ENCODE measurements at places on chromosomes 16 and 17.

DNA sequence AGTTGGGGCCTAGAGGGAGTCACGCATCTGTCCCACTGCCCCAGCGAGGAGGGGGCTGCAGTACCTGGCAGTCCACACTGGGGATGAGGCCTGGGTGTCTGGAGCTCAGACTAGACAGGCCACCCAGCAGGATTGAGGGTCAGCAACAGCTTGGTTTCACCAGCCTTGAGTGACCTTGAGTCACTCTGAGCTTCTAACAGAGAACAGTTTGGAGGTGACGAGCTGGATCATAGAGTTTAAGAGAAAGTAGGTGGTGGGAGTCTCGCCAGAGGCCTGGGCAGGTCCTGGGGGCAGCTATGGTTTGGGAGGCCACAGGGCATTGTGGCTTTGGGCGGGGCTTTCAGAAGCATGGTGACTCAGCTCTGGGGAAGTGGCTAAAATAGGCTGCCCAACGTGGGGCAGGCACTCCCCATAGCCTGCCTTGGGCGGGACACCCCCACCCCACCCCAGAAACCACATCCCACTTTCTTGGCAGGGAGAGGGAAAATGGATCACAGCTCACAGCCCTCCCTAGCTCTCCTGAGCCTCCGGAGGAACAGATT is 20.5 kb downstream of the CDC42EP4 start:
- no peak for DNase-seq

GRCh38 chr17:77746896-77747554 is 211.5 kb upstream of the TNRC6C start:
- DNase-seq: no peak

GRCh38 chr16:13120557-13120956 is 219.2 kb downstream of the SHISA9 start:
- no peak for DNase-seq

GRCh38 chr16:9612267-9612666 is 520.8 kb downstream of the HAPSTR1 start:
- no peak for DNase-seq

GRCh38 chr16:27441998-27442397 is 40.0 kb downstream of the IL21R start:
- DNase-seq: no peak

DNA sequence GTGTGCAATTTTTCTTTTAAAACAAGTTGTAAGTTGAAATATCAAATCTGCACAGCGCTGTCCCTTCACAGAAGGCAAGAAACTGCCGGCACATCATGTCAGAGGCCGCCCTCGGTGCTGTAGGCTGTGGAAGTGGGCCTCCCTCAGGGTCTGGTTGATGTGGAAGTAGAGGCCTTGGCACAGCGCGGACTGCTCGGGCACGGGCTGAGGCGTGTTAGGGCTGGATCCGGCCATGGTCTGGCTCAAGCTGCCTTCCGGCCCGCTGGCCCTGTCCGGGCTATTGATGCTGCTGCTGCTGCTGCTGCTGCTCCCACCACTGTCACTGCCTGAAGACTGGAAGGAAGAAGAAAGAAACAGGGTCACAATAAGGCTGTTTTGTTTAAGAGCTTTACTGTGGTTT is 16.6 kb downstream of the COG1 start:
- DNase-seq: no peak

DNA sequence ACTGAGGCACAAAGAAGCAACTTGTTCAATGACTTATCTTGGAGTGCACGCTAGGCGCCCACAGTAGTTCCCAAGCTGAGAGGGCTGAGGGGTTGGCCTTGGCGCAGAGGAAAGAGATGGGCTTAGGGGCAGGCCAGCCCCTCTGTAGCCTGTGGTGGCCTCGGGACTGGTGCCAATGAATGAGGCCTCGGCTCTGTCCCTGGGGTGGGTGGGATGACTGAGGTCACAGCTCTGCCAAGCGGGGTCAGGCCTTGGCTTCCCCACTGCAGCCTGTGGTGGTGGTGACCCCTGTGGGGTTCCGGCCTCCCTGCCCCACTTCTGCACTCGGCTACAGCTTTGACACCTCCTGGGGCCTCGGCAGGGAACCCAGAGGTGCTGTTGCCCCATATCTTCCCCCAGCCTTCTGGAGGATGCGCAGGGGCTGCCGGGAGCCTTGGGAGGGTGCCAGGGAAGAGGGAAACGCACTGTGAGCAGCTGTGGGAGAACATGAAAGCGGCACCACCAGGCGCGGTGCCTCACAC is 46.0 kb downstream of the BEAN1 start:
- DNase-seq: no peak

DNA sequence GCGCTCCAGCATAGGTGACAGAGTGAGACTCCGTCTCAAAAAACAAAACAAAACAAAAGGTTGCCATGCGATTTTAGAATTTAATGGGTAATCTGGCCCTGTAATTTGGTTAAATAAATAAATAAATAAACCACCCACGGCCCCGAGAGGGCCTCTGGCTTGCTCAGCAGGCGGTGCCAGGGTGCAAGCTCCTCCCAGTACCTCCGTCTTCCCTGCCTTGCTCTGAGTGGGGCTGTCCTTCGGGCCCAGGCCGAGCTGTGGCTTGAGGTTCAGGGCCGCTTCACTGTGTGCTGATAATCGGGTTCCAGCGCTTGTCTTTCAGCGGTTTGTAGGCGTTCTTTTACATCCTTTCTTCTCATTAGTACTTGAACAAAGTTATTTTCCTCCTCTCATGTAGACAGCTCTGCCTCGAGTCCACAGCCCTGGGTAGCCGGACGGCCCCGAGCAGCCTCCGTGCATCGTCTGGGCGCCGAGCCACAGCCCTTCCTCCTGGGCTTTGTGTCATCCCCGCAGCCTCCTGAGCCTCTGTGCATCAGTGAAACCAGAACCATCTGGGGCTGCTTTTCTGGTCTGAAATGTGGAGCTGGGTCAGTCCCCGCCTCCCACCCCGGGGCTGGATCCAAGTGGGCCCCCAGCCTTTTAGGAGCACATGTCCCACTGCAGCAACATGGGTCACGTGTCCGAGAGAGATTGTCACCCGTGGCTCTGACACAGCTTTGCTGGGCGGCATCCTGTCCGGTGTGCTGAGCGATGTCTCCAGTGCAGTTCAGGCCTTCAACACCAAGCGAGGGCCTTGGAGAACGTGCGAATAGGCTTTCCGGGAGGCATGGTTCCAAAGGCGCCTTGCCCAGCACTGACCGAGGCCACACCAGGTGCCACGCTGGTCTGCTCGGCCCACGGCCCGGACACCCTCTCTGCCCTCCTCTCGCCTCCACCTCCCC is 157.4 kb upstream of the CHMP6 start:
- no peak for DNase-seq

All from stimulated activated CD8-positive, alpha-beta memory T cell treated with anti-CD3 and anti-CD28 coated beads, Interleukin-4, amount 100 ng/mL, for 4 hours (primary cell).